GOT3 (cell line): ENCODE measurements at places on chromosomes 16 and 17.

- no peak for DNase-seq
These were observed 9.5 kb downstream of the SGF29 start for GRCh38 chr16:28563218-28563617.

GRCh38 chr17:50604513-50604912 is 30.2 kb upstream of the ABCC3 start:
- no peak for DNase-seq

DNA sequence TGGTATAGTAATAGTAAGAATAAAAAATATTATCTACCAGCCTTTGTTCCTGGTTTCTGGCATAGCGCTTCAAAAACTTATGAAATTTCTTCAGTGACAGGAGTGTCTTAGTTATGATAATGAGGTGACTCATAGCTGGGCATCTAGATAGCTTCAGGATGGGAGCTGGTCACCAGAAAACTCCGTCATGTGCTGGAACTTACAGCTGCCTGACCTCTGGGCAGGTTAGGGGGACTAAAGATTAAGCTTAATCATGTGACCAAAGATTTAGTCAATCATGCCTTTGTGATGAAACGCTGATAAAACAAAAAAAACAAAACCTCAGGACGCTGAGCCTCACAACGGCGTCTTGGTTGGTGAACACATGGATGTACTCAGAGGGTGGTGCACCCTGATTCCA is 154.2 kb downstream of the MYO1D start:
- no peak for DNase-seq

- DNase-seq: no peak
These were observed 109.0 kb downstream of the HS3ST3A1 start for GRCh38 chr17:13492737-13493122.

GRCh38 chr17:64155751-64156544 is 26.0 kb upstream of the ERN1 start:
- DNase-seq: no peak

- no peak for DNase-seq
These were observed 3.1 kb downstream of the NTHL1 start for GRCh38 chr16:2044541-2044940.
